Type B pancreatic cell (in vitro differentiated cells): ENCODE measurements at places on chromosomes 5 and 9. TPM values are rescaled to one million over a fixed set of nuclear protein-coding genes. Genes with fewer than 3 reads are reported as not detected.

The BHMT gene
- 0.34 and 0.57 TPM in 2 replicates for total RNA-seq

The SMARCA2 gene
- total RNA-seq = 131 and 174 TPM in 2 replicates

The AGXT2 gene
- total RNA-seq = not detected in 2 replicates

The NR4A3 gene
- 2.0 and 3.4 TPM in 2 replicates for total RNA-seq

The GARNL3 gene
- 11.1 and 19.7 TPM in 2 replicates for total RNA-seq

The ECSCR gene
- total RNA-seq = not detected in 2 replicates

The GNG10 gene
- 32.6 and 62.2 TPM in 2 replicates for total RNA-seq

The CRB2 gene
- 1.1 and 61.1 TPM in 2 replicates for total RNA-seq

The OGN gene
- 2.8 TPM in 1 of 2 replicates, not detected in the other for total RNA-seq

The ARL14EPL gene
- total RNA-seq = not detected in 2 replicates

The HAPLN1 gene
- 3.1 and 5.5 TPM in 2 replicates for total RNA-seq

GRCh38 chr5:171684169-171684568, 101.4 kb upstream of the SMIM23 start:
- no peaks in the 10 kb centered on the region for H3K36me3 ChIP-seq
- H3K4me1 ChIP-seq = peaks cover 5% of the 10 kb centered on the region
- H3K4me3 ChIP-seq = no peak overlapping the region
- H3K27ac ChIP-seq = no peak overlapping the region

DNA sequence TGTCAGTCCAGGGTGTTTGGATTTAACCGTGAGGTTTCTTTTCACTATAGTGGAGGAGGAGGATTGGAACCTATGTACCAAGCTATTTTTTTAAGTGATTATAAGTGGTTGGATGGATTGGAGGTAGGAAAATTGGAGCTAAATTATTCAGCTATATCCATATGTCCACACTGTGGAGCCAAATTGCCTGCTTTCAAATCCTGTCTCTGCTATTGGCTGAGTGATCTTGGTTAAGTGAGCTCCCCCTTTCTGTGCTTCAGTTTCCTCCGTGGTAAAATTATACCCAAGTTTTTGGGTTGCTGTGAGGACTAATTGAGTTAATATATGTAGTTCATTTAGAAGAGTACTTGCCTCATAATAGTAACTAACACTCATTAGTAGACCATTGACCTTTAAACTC, 2.5 kb downstream of the CENPP start:
- no peak overlapping the region for H3K27ac ChIP-seq
- H3K4me3 ChIP-seq = no peak overlapping the region
- no peaks in the 10 kb centered on the region for H3K36me3 ChIP-seq
- H3K4me1 ChIP-seq = peaks cover 22% of the 10 kb centered on the region
- DNase-seq = no peak
- no peaks in the 10 kb centered on the region for H3K27me3 ChIP-seq

- H3K4me1 ChIP-seq = peaks cover 34% of the 10 kb centered on the region
- DNase-seq = no peak
- peaks cover 5% of the 10 kb centered on the region for H3K36me3 ChIP-seq
- H3K27ac ChIP-seq = peak overlapping the region; percentile 6
- peak overlapping the region; percentile 98 for H3K4me3 ChIP-seq
These were observed 1.1 kb downstream of the FKBP15 start for GRCh38 chr9:113219969-113220368.

GRCh38 chr5:132758451-132758850, 11.2 kb downstream of the CCNI2 start:
- peak overlapping the region; percentile 16 for H3K27ac ChIP-seq
- H3K27me3 ChIP-seq = no peaks in the 10 kb centered on the region
- peaks cover 23% of the 10 kb centered on the region for H3K36me3 ChIP-seq
- no peaks in the 10 kb centered on the region for H3K4me1 ChIP-seq

DNA sequence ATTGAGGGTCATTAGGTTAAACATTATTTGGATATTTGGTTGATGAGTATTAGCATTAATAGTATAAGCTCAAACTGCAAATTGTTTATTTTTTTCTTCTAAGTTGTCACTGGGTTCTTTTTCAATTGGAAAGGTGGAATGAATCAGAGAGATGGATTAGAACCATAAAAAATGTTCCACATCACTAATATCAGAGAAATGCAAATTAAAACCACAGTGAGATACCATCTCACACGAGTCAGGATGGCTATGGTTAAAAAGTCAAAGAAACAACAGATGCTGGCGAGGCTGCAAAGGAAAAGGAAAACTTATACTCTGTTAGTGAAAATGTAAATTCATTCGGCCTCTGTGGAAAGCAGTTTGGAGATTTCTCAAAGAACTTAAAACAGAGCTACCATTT, 122.8 kb downstream of the CCDC192 start:
- no peaks in the 10 kb centered on the region for H3K36me3 ChIP-seq
- no peak overlapping the region for H3K4me3 ChIP-seq
- no peak overlapping the region for H3K27ac ChIP-seq
- no peak for DNase-seq

- peaks cover 17% of the 10 kb centered on the region for H3K36me3 ChIP-seq
- H3K27me3 ChIP-seq = peaks cover 3% of the 10 kb centered on the region
- no peak for DNase-seq
- H3K4me3 ChIP-seq = no peak overlapping the region
These were observed 107.7 kb upstream of the EQTN start for GRCh38 chr9:27404661-27405060.

GRCh38 chr9:95060234-95060633, 257.3 kb downstream of the FANCC start:
- H3K27ac ChIP-seq = no peak overlapping the region
- peaks cover 31% of the 10 kb centered on the region for H3K36me3 ChIP-seq
- no peaks in the 10 kb centered on the region for H3K27me3 ChIP-seq
- H3K4me3 ChIP-seq = no peak overlapping the region
- peaks cover 62% of the 10 kb centered on the region for H3K4me1 ChIP-seq

DNA sequence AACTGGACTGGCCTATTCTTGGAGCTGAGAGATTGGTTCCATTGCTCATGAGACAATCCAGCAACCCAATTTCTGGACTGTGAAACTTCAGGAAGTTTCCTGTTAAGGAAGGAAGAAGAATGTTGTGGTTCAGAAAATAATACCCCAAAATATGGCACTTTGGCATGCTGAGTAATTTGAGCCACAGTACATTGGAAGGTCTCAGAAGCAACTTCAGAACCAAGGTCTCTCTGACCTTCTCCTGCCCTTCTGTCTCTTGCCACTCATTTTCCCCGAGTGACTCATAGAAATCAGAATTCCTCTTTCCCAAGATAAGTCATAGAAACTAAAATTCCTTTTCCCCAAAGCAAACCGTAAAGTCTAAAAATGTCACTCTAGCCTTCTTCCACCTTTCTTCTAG, 1366.1 kb downstream of the PTPRD start:
- no peaks in the 10 kb centered on the region for H3K36me3 ChIP-seq
- H3K4me3 ChIP-seq = no peak overlapping the region
- DNase-seq = no peak
- peaks cover 13% of the 10 kb centered on the region for H3K27me3 ChIP-seq

- H3K27me3 ChIP-seq = peaks cover 96% of the 10 kb centered on the region
- no peaks in the 10 kb centered on the region for H3K36me3 ChIP-seq
These were observed 8.3 kb downstream of the OTP start for GRCh38 chr5:77630114-77630680.

DNA sequence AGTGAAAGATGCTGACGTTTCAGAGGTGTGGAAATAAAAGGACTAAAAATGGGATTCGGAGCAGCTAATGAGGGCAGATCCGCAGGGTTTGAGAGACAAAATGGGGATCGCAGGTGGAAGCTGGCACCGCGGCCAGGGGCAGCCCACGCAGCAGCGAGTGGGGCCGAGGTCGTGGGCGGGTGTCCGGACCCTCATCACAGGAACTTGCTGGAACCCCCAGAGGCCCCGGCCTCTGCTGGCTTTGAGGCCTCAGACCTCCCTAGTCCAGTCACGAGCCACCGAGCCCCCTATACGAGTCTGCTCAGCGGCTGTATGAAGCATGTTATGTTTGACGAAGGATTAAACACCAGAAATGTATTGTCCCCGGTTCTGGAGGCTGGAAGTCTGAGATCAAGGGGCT, 45.8 kb upstream of the FCN1 start:
- H3K4me3 ChIP-seq = no peak overlapping the region
- peaks cover 9% of the 10 kb centered on the region for H3K27me3 ChIP-seq
- peak; percentile 56 for DNase-seq
- H3K36me3 ChIP-seq = no peaks in the 10 kb centered on the region

- no peak overlapping the region for H3K4me3 ChIP-seq
- no peaks in the 10 kb centered on the region for H3K4me1 ChIP-seq
- DNase-seq = no peak
- H3K27ac ChIP-seq = no peak overlapping the region
- no peaks in the 10 kb centered on the region for H3K27me3 ChIP-seq
These were observed 21.3 kb upstream of the ANKRD34B start for GRCh38 chr5:80591352-80591751.

DNA sequence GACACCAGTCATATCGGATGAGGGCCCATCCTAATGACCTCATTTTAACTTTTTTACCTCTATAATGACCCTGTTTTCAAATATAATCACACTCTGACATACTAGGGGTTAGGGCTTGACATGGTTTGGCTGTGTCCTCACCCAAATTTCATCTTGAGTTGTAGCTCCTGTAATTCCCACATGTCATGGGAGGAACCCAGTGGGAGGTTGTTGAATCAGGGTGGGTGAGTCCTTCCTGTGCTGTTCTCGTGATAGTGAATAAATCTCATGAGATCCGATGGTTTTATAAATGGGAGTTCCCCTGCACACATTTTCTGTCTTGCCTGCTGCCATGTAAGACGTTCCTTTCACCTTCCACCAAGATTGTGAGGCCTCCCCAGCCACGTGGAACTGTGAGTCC, 71.8 kb downstream of the THBS4 start:
- peaks cover 4% of the 10 kb centered on the region for H3K36me3 ChIP-seq
- no peak for DNase-seq
- no peaks in the 10 kb centered on the region for H3K27me3 ChIP-seq
- no peak overlapping the region for H3K27ac ChIP-seq
- H3K4me3 ChIP-seq = no peak overlapping the region

- H3K4me1 ChIP-seq = no peaks in the 10 kb centered on the region
- H3K27me3 ChIP-seq = peaks cover 3% of the 10 kb centered on the region
- no peaks in the 10 kb centered on the region for H3K36me3 ChIP-seq
- DNase-seq = no peak
- no peak overlapping the region for H3K27ac ChIP-seq
These were observed 13.9 kb downstream of the TNFSF8 start for GRCh38 chr9:114916481-114916880.

DNA sequence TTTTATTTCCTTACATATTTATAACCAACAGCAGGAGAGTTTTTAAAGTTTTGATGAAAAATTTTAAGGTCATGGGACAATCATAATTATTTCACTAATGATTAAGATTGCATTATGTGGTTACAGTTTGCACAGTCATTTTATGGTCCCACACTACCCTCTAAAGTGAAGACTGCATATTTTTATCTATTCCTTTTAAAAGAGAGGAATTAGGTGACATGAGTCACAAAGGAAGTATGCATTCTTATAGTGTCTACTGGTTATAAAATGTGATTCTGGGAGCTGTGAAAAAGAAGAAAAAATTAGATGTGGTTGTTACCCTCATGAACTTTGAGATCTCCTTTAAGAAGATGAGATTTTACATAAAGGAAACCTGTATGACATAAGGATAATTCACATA, 87.9 kb upstream of the GRIA1 start:
- no peak for DNase-seq
- no peak overlapping the region for H3K27ac ChIP-seq
- no peaks in the 10 kb centered on the region for H3K36me3 ChIP-seq
- H3K4me3 ChIP-seq = no peak overlapping the region
- H3K27me3 ChIP-seq = no peaks in the 10 kb centered on the region

DNA sequence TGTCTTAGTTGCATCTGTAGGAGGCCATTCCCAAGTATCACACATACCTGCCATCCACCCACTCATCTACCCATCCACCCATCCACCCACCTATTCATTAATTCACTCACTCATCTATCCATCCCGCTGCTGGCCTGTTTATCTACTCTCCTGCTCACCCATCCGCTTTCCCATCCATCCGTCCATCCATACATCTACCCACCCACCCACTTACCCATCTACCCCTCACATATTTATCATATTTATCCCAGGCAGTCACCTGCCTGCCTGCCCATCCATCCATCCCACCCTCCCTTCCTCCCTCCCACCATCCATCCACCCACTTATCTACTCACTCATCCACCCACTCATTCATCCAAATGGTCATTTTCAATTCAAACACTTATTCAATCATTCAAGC, 143.9 kb upstream of the PANK3 start:
- peaks cover 4% of the 10 kb centered on the region for H3K4me1 ChIP-seq
- H3K4me3 ChIP-seq = no peak overlapping the region
- peaks cover 23% of the 10 kb centered on the region for H3K36me3 ChIP-seq
- no peak for DNase-seq
- peaks cover 58% of the 10 kb centered on the region for H3K27me3 ChIP-seq
- H3K27ac ChIP-seq = no peak overlapping the region

DNA sequence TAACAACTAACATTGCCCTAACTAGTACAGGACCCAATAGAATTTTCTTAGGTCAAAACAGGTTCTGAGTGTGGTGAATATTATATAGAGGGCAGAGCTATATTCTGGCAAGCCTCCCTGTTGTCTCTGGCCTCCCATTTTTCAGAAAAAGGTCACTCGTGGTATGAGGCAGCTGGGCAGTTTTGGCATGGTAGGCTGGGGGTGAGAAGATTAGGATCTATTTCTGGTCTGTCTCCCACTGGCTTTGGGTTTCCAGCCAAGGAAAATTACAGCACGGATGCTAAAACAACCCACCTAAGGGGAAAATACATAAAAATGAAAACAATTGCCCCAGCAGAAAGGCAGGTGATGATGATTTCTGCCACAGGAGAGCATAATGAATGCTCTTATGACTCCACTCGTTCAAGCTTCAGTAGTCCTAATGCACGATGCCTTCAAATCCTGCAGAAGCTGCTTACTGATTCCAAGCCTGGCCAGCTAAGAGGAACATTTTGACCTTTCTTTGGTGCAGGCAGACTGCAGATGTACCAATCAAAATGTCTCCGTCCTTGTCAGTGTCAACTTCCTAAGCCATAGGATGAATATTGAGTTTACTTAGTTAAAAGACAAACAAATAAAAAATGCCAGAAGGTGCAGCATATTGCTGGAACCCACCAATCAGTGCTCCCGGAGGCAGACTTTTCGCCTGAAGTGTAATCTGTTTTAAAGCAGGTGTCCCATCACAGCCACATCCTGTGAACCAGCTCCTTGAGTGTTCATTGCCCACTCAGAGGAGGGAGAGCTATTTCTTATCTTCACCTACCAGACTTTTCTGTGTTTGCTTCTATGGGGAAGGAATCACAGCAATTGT, 435.4 kb downstream of the ZSWIM6 start:
- H3K4me3 ChIP-seq = no peak overlapping the region
- peaks cover 26% of the 10 kb centered on the region for H3K27me3 ChIP-seq
- H3K4me1 ChIP-seq = no peaks in the 10 kb centered on the region
- H3K36me3 ChIP-seq = no peaks in the 10 kb centered on the region
- DNase-seq = no peak
- H3K27ac ChIP-seq = no peak overlapping the region
